ENCODE measurements at places on chromosomes 1 and 21. TPM values are rescaled to one million over a fixed set of nuclear protein-coding genes. Genes with fewer than 3 reads are reported as not detected.
A peak's percentile ranks its signal among the peaks of the same experiment; 100 is the strongest.

GREM2 gene
- 1.0 TPM for polyA plus RNA-seq

DNA sequence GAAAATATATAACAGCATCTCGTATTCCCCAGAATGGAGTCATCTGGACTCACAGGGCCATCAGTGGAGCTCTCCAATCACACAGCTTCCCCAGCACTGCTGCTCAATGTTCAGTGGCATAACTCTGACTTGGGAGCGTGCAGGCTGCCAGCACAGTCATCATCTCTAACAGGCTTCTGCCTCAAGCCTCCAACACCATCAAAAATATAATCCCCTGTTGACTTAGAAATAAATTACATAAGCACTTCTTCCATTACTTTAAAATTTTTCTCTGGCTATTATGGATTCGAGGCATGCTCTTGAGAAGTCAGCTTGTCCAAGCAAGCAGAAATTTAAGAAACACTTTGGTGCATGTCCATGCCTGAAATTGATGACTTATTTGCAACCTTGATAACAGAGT, 6.2 kb downstream of the DUSP23 start:
- no peak for DNase-seq

DNA sequence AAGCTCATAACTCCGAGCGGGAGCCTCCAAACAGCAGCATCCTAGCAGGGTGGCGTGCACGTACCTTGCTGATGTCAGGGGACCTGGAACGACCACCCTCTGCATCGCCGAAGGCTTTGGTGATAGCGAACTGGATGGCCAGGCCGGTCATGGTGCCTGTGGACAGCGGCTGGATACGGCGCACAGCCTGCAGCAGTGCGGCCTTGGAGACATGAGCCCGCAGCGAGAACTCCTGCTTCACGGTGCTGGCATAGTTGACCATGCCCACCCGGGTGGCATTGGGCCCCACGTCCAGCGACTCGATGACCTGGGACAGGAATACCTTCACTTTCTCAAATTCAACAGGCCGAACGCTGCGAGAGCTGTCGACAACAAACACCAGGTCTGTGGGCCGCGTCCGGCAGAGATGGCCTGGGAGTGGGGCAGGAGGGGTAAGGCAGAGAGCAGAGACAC, 2.0 kb downstream of the MATN1 start:
- DNase-seq = no peak

DNA sequence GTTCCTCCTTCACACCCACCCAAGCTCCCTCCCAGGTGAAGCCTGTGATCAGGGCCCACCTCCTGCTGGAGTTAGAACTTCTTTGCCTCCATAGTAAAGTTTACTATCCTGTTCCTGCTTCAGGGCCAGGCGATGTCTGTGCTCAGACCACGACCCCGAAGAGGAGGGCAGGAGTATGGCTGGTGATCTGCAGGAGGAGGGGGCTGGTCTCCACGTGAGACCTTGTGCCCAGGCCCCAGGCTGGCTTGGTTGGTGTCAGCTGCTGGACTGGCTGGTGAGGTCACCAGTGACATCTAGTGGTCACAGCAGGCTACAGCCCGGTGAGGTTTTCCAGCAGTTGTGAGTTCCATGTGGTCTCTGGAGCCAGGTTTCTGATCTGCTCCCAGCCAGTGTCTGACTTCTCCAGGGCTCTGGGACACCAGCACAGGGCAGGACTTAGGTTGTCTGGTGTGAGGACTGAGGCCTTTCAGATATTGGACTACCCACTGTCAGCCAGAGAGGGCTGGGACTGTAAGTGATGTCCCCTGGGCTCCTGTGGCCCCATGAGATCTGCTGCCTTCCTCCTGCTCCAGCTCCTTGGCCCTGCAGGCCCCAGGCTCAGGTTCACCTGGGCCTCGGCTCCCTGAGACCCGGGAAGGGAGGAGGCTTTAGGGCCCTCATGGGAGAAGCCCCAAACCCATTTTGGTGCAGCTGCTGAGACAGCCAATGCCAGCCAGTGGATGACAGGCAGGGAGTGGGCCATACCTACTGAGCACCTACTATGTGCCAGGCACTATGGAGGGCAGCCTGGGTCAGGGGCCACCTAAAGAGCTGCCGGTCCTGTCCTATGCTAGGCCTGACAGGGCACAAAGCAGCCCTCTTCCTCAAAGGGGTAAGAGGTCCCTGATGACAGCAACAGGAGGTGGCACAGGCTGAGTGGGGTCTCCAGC, 6.0 kb upstream of the UBL4B start:
- DNase-seq = no peak

DNA sequence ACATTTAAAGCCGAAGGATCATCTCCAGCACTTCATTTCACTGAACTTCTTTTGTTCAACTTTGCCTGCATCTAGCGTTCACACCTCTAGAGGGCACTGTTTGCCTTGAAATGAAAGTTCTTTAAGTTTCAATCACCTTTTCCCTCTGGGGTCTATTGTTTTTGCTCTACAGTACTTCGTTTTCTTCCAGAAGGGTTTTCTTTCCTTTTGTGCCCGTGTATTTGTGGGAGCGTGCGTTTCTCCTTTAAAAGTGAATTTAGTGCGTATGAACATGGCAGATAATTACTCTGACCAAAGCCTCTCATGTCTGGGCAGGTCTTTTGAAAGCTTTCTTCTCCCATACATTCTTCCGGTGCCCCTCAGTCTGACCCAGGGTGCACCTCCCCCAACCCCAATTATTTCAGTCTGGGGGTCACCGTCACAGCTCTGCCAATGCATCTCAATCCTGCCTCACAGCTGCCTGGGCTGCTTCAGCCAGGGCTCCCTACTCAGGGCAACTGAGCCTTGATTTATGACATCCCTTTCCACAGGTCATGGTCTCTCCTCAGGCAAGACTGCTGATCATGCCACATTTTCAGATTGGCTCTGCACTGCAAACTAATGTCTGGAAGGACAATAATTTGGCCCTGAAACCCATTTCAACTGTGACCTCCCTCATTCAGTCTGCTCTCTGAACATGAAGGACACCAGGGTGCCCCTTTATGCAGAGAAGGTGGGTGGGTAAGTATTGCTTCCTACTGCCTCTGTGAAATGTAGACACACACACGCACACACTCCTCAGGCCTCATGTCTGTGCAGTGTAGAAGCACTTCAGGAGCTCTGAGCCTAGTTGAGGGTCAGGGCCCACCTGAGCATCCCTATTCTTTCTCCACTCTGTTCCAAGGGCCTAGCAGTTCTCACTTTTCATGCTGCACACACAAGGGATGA, 88.6 kb downstream of the NUF2 start:
- DNase-seq = peak; percentile 53

- no peak for DNase-seq
Measured at GRCh38 chr21:45600248-45600647, 43.3 kb upstream of the PCBP3 start.

GRCh38 chr1:5729636-5730145, 262.5 kb downstream of the NPHP4 start:
- DNase-seq = no peak

LMX1A gene
- polyA plus RNA-seq = not detected

- DNase-seq = no peak
Measured at GRCh38 chr1:47682786-47683350, 245.0 kb downstream of the FOXD2 start.

KIRREL1 gene
- 173 TPM for polyA plus RNA-seq

KRTAP20-2 gene
- not detected for polyA plus RNA-seq

GRCh38 chr1:221635305-221635704, 106.6 kb downstream of the DUSP10 start:
- DNase-seq = no peak

DNA sequence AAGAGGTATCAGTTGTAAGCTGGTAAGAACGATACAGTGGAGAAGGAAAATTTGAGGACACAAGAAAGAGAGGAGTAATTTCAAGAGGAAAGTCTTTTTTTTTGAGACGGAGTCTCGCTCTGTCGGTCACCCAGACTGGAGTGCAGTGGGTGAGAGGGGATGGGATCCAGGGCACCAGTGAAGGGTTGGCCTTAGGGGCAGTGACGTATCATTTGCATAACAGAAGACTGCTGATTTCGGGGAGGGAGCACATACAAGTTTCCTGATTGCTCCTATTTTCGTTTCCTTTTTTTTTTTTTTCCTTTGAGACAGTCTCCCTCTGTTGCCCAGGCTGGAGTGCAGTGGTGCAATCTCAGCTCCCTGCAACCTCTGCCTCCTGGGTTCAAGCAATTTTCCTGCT, 4.2 kb downstream of the S100A13 start:
- DNase-seq = no peak

DNA sequence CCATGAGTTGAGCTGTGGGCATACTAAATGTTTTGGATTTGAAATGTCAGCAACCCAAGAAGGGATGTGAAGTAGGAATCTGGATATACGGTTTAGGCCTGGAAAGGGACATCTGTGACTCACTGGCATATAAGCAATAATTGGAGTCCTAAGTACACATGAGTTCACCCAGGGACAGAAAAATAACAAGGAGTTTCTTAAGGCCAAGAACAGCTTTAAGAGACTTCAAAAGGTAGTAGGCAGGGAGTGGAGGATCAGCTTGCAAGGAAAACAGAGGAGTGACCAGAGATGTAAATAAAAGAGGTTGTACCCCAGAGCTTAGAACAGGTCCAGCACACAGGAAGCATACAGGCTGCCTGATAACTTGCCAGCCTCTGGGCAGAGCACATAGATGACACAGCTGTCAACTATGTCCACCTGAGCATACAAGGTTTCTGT, 28.1 kb downstream of the TMEM50B start:
- DNase-seq = peak; percentile 21

GRCh38 chr1:69671363-69672010, 103.8 kb downstream of the LRRC7 start:
- DNase-seq = no peak

DPT gene
- polyA plus RNA-seq = 0.64 TPM

- no peak for DNase-seq
Measured at GRCh38 chr1:82125119-82125518, 324.4 kb downstream of the ADGRL2 start.

- no peak for DNase-seq
Measured at GRCh38 chr21:38959692-38960061, 153.9 kb downstream of the ETS2 start.

GBP6 gene
- not detected for polyA plus RNA-seq

GRCh38 chr1:219350172-219350931, 176.7 kb downstream of the LYPLAL1 start:
- DNase-seq = no peak

- DNase-seq = no peak
Measured at GRCh38 chr1:54326543-54327385, 79.4 kb downstream of the SSBP3 start.

ATP1A2 gene
- 5.5 TPM for polyA plus RNA-seq

CSF3R gene
- polyA plus RNA-seq = 2.5 TPM

GRCh38 chr1:58041621-58042020, 504.9 kb downstream of the OMA1 start:
- DNase-seq = no peak

- no peak for DNase-seq
Measured at GRCh38 chr1:207628776-207629175, 16.2 kb upstream of the CR1L start.

DNA sequence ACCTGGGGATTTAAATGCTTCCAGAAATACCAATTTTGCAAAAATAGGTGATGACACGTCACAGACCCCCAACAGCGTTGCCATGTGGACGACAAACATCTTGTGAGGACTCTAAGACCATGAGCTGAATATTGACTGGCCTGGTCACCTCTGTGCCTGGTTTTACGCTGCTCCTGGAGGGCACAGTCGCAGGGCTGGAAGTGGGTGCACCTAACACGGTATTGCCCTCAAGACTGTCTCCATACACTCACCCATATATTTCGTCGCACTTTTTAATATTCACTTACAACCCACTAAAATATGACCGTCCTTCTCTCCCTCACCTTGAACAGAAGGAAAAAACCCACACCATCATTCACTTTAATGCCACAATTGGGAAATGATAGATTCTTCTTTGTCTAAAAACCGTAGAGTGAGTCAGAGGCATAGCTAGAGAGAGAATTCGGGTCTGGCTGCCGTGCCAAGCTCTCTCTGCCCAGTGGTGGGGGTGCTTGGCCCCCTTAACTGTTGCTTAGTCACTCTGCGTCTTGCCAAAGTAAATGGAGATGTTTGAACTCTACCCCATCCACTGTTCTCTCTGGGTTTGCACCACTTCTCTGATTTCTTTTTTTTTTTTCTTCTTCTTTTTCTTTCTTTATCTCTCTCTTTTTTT, 40.8 kb upstream of the UTS2 start:
- DNase-seq = no peak

DNA sequence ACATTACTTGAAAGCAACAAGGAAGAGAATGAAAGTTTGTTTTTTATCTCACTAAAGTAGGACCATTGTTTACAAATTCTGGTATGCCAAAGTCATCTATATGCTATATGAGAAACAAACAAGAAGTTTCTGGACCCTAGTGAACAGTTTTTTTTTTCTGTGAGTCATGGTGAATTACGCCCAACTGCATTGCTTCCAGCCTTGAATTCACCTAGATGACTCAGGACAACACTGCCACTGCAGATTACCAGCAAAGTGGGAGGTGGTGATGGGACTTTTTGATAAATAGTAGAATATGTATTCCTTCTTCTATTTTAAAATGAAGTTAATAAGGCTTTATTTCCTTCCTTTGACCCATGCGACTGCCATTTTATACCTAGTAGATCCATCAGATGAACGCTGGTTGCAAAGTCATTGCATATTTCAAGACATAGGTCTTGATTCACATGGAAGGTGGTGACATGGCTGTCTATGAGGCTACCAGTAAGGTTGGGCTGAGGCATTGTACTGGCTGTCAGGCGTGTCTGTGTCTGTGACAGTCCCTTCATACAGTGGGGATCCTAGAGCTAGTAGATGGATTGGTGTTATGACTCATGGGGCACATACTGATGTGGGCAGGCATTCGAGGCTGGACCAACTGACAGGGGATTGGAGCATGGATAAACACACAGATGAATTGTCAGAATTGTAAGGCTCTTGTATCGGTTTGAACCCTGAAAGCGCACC, 49.1 kb upstream of the APOBEC4 start:
- no peak for DNase-seq

GRCh38 chr1:39899611-39900538, 1.8 kb downstream of the MYCL start:
- DNase-seq = no peak

FCRL1 gene
- not detected for polyA plus RNA-seq

- DNase-seq = no peak
Measured at GRCh38 chr1:175808573-175808972, 65.2 kb upstream of the TNR start.

GRCh38 chr21:35478161-35479064, 429.3 kb upstream of the RUNX1 start:
- DNase-seq = no peak

DNA sequence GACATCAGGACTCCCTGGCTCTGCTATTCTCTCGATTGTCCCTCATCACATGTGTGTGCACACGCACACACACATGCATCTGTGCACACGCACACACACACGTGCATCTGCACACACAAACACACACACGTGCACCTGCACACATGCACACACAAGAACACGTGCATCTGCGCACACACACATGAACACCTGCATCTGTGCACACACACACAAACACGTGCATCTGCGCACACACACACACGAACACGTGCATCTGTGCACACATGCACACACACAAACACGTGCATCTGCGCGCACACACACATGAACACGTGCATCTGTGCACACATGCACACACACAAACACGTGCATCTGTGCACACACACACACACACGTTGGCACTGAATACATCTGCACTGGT, 14.7 kb downstream of the S100A7A start:
- no peak for DNase-seq
